Right ventricle myocardium inferior (tissue), 1 donor: ENCODE measurements at places on chromosomes 16 and 17. TPM values are rescaled to one million over a fixed set of nuclear protein-coding genes. Genes with fewer than 3 reads are reported as not detected.

Gene TMEM106A
- total RNA-seq = 4.1 TPM

Gene LGALS9B
- not detected for total RNA-seq

Gene KCNH6
- total RNA-seq = not detected

Gene HLF
- 35.7 TPM for total RNA-seq

Gene WSCD1
- total RNA-seq = 10.6 TPM

Gene CDIP1
- total RNA-seq = 46.3 TPM

DNA sequence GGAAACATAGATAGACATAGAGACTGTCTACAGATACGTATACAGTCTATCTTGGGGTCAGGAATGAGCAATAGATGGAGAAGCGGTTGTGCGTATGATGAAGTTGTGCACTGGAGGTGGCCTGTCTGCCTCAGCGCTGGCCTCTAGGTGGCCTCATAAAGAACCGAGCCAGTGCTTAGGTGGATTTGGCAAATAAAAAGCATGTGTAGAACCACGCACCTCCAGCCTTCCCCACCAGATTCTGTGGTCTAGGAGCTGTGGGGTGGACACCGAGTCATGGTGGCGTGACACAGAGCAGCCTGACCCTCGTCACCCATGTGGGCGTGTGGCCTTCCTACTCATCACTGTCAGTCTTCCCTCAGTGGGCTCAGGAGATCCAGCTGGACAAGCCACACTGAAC is 34.0 kb downstream of the PGS1 start:
- no peak for DNase-seq

- peak; percentile 100 for DNase-seq
These were observed 500 bp upstream of the MAP3K14 start for GRCh38 chr17:45317111-45317928.

GRCh38 chr16:5928476-5929065 is 831.0 kb upstream of the EEF2KMT start:
- no peak for DNase-seq

DNA sequence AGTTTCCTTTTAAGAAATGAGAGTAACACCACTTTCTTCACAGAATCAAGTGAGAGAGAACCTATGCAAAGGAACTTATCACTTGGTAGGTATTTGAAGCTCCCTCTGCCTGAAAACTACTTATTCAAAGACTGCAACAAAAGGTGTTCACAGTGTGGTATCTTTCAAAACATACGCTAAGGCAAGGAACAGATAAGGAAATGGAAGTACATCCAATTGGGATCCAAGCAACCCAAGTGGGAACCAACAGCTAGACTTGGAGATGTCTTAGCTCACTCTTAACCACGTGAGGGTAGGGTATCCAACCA is 431 bp upstream of the PPM1E start:
- DNase-seq = no peak

GRCh38 chr16:23823475-23824384 is 12.1 kb upstream of the PRKCB start:
- DNase-seq = no peak

DNA sequence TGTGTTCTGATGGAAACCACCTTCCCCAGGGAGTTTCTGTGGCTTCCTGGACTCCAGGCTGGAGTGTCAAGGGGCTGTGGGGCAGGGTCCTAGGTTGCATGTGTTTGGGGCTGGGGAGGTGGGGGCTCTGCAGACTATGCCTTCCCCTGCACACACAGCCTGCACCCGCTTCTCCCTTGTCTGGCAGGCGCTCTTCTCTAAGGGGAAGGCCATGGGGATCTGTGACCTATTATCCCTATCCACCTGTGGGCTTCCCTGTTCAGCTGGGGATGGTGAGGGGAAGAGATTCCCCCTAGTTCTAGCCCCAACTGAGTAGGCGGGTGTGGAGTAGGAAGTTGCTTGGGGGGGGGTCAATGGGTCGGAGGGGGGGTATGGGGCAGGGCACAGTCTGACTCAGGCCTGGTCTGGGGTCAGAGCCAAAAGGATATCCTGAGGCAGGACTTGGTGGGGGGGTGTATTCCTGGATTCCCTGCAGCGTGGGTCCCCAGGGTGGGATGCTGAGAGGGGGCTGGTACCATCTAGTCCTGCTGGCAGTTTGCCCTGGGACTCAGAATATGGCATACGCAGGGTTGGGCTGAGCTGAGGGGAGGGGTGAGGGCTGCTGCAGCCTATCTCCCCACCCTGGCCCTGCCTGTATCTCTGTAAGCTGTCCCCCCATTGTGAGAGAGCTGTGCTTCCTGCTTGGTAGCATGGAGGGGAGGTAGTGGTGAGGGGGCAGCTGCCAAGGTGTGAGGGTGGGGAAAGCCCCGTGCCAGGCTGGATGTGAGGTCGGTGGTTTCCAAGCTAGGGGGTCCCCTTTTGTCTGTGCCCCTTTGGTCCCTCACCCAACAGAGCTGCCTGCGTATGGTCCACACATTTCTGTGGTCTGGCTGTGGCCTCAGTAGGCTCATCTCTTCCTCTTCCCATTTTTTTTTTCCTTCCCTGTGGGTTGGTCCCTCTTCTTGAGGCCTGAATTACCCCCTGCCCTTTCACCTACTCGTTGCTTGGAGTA is 14.7 kb downstream of the RARA start:
- DNase-seq = peak; percentile 86

DNA sequence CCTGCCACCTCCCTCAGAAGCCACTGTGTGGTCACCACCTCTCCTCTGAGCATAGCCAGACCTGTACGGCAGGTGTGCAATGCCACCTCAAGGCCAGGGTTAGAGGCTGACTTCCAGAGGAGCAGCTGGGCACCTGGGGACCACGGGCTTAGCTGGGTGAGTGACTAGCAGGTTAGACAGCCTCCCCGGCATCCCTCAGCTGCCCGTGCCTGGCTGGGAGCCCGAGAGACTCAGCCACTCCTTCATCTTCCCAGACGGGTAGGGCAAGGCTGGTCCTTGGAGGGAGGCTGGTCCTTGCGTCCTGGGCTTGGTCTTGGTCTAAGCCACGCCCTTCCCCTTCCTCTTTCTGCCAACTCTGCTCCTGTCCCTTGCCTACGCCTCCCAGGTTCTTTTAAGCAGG is 7.8 kb downstream of the CRHR1 start:
- DNase-seq = no peak

GRCh38 chr17:82227629-82228277 is 1.1 kb upstream of the SLC16A3 start:
- peak; percentile 14 for DNase-seq

GRCh38 chr17:59757470-59757869 is 50.0 kb downstream of the VMP1 start:
- DNase-seq = no peak

- DNase-seq = no peak
These were observed 28.4 kb upstream of the NPTX1 start for GRCh38 chr17:80504686-80505413.

DNA sequence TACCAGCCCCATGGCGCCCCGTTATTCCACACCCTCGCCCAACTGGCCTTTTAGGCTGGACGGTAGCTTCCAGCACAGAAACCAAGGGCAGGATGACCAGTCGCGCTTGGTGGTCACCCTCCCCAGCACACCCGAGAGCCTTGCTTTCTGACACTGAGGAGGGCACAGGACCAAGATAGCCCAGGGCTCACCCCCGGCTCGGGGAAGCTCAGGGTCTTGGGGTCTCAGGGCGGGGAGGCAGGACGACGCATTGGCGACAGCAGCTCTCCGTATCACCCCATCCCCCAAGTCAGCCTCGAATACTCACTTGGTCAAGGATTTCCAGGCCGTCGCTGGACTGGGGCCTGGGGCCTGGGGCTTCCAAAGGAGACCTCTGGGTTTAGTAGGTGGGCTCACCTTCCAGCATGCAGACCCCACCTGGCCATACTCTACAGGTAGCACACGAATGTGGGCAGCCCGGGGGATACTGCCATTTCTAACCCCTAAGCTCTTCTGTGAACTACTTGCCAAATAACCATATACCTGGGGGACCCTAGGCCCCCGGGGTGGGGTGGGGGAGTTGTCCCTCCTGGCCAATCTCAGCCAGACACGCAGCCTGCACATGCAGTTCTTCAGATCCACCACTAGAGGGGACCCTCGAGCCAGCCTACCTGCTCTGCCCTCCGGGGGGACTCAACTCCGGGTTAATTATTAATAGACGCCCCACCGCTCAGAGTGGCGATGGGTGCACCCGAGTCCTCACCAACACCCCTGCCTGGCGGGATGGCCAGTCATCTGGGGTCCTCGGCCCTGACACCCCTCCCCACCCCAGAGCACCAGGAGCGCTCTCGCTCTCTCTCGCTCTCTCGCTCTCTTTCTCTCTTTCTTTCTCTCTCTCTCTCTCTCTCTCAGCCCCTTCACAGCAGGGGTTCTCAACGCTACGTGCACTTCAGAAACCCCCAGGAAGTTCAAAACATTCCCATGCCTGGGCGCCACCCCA is 30.0 kb downstream of the TBC1D16 start:
- DNase-seq = peak; percentile 72

DNA sequence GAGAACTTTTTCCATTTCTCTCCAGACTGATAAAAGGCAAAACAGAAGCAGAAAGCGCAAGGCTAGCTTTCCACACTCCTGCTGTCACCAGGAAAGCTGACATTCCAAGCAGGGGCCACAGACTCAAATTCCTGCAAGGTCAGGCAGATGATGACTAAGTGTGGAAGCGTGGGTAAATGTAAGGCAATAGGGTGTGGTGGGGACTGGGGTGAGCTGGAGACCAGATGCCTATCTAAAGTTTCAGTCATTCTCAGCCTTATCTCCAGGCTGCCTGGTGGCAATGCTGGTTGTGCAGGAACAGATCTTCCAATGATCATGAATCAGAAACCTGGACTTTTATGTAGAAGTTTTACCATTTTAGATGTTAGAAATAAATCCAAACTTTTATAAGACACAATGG is 224.1 kb downstream of the GSG1L start:
- no peak for DNase-seq
